CD8-positive, alpha-beta T cell (primary cell): ENCODE measurements at places on chromosomes 3 and 15. TPM values are rescaled to one million over a fixed set of nuclear protein-coding genes. Genes with fewer than 3 reads are reported as not detected.

HTR3E gene
- total RNA-seq = not detected

GRCh38 chr15:79673416-79674123 lies 223.2 kb downstream of the MTHFS start:
- DNase-seq = no peak

DNA sequence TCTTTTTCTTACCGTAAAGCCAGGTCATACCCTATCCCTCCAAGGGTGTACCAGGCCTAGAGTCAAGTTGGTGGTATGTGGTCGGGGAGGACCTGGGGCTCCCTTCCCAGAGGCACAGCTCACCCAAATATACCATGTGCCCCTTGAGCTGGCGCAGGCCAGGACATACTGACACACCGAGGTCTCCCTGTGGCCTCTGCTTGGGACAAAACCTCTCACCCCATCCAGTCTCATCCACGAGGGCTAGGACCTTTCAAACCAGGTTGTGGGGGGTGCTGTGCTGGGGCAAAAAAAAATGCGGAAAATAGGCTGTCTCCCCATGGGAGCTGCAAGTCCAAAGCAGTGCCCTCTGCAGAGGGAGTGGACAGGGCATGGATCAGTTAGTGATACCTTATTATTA lies 22.8 kb downstream of the PTH1R start:
- DNase-seq = no peak

DNA sequence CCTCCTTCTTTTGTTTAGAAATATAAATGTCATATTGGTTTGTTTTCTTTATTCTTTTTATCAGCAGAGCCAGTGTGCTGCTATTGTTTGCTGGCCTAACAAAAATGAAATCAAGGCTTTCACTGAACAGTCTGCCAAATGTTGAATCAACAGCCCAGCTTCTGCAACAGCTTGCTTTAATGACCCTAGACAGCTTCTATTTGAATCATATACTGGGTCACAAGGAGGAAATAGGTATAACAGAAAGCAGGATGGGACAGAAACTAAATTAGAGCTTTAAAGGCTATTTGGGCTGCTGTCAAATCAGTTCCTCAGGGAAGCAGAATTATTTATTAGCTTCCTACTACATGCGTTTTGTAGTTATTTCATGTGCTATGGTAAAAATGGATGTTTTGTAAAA lies 12.1 kb upstream of the DNAJC13 start:
- no peak for DNase-seq

GRCh38 chr3:178058629-178059028 lies 477.6 kb upstream of the KCNMB2 start:
- DNase-seq = no peak

GRCh38 chr3:190886945-190887344 lies 24.5 kb upstream of the GMNC start:
- DNase-seq = no peak

DNA sequence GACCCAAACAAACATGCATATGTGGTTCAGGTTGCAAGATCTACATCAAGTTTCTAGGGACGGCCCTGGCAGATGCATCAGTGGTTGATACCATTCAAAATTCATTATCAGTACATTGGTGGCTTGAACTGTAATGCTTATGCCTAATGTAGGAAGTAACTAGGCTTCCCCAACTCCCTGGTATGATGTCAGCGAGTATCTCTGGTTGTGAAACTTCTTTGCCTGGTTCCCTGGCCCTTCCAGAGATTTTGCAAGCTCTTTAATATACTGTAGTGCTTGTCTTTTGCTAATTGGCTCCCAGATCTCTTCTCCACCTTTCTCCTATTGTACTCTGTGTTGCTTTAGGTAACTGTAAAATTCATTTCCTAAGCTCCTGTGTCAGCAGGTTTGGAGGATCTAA lies 114.8 kb upstream of the RARB start:
- DNase-seq = no peak

DNA sequence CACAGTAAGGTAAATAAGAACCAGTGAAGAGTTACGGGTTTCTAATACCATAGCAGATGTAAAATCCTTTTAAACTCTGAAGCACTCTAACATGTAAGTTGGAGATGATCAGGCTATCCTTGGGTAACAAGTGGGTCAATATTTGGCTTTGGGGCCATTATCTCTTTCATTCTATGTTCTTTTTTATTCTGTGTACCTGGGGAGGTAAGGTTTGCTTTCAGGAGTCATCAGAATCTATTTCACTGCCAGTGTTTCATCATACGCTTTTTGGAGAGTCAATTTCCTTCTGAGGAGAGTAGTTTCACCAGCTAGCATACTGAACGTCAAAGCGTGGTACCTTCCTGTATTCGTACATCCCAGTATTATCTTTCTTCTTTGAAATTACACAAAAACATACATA lies 166.5 kb downstream of the GMNC start:
- no peak for DNase-seq

CAMP gene
- total RNA-seq = not detected

IL5RA gene
- not detected for total RNA-seq

DNA sequence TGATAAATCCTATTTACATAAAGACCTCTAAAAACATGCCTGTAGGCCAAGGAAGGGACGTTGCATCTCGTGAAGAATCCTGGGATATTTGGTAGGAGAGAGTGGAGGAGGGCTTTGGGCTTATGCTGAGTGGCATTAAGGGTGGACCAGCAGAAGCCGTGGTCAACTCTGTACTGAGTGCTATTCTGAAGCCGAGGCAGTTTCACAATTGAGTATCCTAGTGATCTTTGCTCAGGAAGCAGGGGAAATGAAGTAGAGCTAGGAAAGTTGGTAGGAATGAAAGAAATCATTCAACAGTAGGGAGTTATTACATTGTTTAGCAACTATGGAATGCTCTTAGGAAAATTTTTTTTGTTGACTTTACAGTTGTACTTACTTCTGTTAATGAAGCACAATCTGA lies 24.2 kb downstream of the MCTP2 start:
- DNase-seq = no peak

DNA sequence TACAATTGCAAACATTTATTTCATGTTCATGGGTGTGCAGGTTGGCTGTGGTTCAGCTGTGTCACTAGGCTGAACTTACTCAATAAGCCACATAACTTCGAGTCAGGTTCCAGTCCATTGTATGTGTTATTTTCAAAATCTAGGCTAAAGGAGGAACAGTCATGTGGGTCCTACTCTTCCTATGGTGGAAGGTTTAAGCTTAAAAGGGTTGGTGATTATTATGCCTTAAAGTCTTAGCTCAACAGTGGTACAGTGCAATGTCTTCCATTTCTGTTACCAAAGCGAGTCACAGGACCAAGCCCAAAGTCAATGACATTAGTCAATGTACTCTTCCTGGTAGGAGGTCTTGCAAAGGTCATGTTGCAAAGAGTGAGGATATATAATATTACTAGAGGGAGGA lies 78.2 kb downstream of the ATG7 start:
- no peak for DNase-seq

STX19 gene
- total RNA-seq = not detected

- DNase-seq = no peak
Observed at GRCh38 chr3:97421565-97421964, 343.0 kb upstream of the ARL6 start.

DNA sequence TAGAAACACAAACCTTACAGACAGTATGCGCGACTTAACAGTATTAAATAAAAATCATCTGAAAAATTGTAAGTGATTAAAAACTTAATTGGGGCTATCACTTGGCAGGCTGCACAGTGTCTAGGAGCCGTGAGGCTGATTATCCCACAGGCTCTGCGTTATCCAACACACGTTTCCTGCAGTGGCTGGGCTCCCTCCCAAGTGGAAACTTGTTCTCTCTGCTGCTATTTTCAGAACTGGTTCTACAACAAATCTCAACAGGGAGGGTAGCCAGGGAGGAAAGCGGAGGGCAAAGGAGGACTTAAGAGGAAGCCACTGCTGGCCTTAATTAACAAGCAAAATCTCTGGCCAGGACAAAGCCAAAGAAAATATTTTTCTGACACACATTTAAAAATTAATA lies 555.2 kb downstream of the MAGI1 start:
- DNase-seq = no peak

FOXL2NB gene
- not detected for total RNA-seq

GRCh38 chr3:116314476-116314875 lies 130.8 kb downstream of the LSAMP start:
- no peak for DNase-seq

GRCh38 chr15:57792724-57793449 lies 86.4 kb downstream of the POLR2M start:
- no peak for DNase-seq

DNA sequence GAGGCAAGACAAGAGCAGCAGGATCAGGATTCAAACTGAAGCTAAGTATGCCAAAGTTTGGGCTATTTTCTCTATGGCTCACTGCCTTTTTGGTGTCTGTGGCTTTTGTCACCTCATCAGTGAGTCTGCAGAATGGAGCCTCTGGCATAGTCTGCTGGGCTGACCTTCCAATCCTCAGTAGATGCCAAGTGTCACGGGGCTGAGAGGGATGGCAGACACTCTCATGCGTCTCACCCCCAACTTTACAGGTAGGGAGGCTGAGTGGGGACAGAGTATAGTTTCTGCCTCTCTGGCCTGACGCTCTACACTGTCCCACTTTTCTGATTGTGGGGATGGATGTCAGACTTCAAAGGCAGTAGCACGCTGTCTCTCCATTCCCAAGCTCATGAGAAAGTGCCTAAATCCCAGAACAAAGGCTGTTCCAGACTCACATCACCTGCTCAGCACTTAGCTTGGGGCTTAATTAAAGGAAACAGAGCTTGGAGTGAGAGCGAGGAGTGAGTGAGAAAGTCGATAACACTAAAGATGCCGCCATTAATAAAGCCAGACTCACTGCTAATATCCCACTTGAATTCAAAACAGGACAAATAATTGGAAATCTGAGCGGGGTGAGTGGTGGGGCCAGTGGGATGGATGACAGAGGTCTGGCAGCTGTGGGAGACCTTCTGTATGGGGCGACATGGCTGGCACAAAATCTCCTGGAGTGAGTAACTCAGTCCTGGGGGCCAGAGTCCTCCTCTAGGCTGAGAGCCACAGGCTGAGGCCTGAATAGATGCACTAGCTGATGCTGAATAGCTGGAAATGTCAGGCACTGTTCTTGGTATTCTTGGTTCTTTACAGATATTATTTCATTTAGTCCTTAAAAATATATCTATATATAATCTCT lies 78.4 kb upstream of the MRPS22 start:
- DNase-seq = no peak

- no peak for DNase-seq
Observed at GRCh38 chr3:65402597-65402996, 636.1 kb downstream of the MAGI1 start.

DNA sequence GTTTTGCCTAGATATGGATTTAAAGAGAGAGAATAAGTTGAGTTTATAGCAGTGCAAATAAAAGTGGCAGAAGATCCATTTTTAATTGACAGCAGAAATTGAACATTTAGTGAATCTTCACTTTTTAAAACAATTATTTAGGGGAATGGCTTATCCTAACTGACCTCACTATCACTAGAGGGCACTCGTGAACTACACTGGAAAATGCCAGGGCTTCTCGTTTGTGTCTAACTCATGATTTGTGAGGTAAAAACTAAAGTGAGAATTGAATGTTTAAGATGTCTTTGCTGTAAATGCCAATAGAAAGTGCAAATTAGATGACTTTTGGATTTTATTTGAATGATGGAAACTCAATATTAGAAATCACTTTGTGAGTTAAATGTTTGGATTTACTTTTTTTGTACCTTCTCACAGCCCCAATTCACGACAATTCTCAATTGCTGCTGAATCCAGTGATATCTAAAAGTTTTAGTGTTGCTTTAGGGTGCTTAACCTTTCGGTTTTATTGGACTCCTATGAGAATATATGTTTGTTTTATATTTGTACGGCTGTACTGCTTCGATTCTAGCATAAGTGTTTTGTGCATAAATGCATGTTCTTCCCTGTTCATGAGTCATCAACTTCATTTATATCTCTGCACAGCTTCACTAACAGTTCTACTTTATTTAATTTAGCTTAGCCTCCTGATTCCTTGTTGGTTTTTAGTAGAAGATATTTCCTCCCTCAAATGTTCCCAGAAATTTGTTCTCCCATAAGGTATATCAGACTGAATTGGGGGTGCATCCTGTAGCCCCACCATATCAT lies 462.1 kb downstream of the MFSD1 start:
- DNase-seq = no peak

DNA sequence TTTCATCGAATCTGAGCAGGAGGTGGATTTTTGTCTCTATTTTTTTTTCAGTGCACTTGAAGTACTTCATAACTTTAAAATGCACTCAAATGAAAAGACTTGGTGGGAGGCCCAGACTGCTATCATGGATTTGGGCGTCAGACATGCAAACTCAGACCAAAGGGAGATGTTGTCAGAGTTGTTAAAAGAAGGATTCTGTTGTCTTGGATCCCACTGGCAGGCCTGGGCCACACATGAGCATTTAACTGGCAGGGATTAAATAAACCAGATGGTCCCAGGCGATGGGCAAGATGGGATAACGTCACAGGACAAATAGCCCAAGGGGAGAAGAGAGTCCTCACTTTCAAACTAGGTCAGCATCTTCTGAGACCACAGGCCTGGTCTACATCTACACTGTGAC lies 15.4 kb downstream of the RTP1 start:
- DNase-seq = no peak

- DNase-seq = no peak
Observed at GRCh38 chr3:53354945-53355498, 7.7 kb upstream of the DCP1A start.

DNA sequence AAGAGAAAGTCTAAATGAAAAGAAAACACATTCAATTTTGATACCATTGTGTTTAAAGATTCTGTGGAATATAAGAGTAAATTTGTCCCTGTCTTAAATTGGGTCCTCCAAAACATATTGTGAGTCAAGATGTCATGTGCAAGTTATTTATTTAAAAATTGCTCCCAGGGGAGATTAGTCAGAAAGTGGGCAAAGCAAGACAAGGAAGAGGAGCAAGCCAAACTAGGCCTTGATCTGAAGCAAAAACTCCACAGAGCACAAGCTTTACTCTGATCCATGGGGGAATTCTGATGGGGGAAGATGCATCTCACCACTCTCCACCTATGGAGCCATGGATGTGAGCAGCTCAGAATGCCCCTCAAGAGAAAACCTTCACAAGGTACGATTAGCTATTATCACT lies 342.8 kb upstream of the IL12A start:
- DNase-seq = no peak

DNA sequence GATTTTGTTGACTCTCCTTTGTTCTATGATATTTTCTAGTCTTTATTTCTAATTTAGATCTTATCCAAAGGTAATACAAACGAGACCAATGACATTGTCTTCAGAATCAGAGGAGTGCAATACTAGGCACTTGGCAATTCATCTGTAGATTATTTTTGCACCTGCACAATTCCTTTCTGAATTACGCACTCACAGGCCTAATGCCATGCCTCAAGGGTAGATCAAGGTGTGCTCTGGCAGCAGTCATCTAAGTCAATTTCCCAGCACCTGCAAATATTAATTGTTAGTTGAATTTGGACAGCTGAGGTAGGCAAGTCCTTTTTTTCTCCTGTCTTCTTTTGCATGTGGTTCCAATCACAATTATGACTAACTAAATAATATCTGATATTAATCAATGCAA lies 653.2 kb downstream of the ROBO2 start:
- DNase-seq = no peak
